PC-3 (cell line): ENCODE measurements at places on chromosomes 6 and 20. TPM values are rescaled to one million over a fixed set of nuclear protein-coding genes. Genes with fewer than 3 reads are reported as not detected.

Gene RSPO3
- not detected in 2 replicates for total RNA-seq

DNA sequence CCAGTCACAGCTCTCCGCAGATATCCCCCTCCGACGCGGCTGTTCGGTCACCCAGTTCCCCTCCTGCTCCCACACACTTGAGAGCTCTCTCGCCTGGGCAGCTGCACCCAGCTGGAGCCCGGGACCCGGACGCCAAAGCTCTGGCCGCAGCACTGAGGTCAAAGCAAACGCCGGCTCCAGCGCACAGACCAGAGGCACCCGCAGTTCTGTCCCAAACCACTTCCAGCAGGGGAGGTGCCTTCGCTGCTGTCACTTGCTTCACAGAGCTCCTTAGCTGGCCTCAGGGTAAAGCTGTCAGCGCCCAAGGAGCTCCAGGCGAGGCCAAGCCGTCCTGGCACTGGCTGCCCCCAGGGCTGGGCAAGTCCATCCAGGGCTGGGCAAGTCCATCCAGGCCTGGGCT, 27.9 kb downstream of the SLC2A4RG start:
- H3K36me3 ChIP-seq: no peaks in the 10 kb centered on the region
- 0 out of 2 replicates have a peak, but pooled peaks cover under 1% of the 10 kb centered on the region for H3K4me1 ChIP-seq
- DNase-seq: no peak
- H3K27me3 ChIP-seq: no peaks in the 10 kb centered on the region
- no peak overlapping the region for H3K27ac ChIP-seq

DNA sequence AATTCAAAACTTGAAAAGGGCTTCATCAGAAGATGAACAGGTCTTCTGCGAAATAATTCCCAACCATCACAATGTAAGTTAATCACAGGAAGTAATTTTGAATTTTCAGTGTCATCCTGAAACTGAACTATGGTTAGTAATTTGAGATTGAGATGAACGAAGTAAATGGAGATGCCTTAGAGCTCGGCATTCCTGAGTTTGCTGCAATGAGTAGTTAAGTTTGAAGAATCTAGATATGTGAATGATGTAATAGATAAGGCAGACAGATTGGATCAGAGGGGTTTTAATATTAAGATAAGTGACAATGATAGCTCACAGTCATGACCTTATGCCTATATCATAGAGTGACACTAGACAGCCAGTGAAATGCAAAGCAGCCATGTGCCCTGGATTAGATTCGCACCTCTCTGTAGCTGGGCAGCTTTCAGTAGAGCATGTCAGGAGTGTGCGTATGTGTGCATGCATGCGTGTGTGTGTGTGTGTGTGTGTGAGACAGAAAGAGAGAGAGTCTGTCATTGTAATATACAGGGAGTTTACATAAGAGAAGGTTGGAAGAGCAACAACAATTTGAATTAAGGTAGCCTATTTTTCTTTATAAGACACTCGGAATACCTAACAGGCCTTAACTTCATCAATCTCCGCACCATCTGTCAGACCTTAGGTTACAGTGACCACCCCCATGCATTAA, 233.0 kb downstream of the GMPR start:
- H3K27ac ChIP-seq: no peak overlapping the region
- no peak overlapping the region for H3K4me3 ChIP-seq
- no peaks in the 10 kb centered on the region for H3K36me3 ChIP-seq
- no peaks in the 10 kb centered on the region for H3K27me3 ChIP-seq
- DNase-seq: no peak

Gene SLC17A9
- not detected in 2 replicates for total RNA-seq

DNA sequence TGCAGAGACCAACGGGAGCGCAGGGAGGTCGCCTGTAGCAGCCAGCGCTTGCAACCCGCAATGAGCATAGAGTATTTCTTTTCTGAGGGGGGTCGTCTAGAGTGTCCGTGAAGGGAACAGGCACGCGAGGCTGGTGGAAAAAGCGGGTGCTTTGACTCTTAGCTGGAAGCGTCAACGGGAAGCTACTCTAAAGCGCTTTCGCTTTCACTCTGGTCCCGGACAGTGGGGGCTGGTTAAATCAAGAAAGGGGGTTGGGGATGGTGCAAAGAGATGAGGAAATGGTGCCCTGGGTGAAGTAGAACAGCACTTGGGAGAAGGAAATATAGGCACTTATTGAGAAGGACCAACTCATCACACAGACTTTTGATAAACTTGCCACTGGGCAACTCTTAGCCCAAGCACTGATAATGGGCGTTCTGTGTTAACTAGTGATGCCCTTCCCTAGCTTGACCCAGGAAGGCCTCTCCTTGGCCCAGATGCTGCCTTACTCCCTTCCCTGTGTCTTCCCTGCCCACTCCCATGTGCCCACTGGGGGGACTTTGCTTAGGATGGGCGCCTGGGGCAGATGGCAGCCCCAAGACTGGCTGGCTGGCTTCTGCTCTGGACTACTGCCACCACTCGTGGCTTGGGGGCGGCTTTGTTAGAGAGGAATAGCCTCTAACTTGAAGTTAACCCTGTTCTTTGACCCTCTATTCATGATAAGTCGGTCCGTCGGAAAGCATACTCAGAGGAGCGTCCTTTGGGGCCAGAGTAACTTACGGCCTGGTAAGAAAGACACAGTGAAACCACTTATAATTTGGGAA, 585 bp downstream of the PSMB9 start:
- peak overlapping the region; percentile 83 for H3K4me3 ChIP-seq
- H3K27me3 ChIP-seq: no peaks in the 10 kb centered on the region
- no peak for DNase-seq
- H3K36me3 ChIP-seq: no peaks in the 10 kb centered on the region
- H3K27ac ChIP-seq: no peak overlapping the region

Gene TMEM200A
- 0.40 TPM in 1 of 2 replicates, not detected in the other for total RNA-seq

DNA sequence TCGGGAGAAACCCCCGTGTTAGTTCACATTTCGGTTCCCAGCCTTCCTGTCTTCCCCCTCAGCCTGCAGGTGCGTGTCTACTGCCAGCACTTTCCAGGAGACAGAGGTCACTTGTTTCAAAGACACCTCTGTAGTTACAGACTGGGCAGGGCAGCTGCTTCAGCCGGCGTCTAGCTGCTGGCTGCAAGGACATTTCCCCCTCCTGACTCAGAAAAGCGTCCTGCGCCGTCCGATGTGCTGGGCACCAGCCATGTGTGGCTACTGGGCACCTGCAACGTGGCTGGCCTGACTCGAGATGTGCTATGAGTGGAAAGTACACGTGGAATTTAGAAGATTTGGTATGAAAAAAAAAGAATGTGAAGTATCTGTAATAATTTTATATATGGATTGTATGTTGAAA, 37.6 kb downstream of the RRBP1 start:
- no peak for DNase-seq
- H3K4me3 ChIP-seq: no peak overlapping the region
- H3K4me1 ChIP-seq: no peaks in the 10 kb centered on the region
- no peak overlapping the region for H3K27ac ChIP-seq
- H3K36me3 ChIP-seq: peaks cover 25% of the 10 kb centered on the region; the same call in 1 of the 2 replicates

Gene FLRT3
- total RNA-seq: 2.6 and 2.8 TPM in 2 replicates
